Endothelial cell of umbilical vein (primary cell): ENCODE measurements at places on chromosomes 6 and 20. TPM values are rescaled to one million over a fixed set of nuclear protein-coding genes. Genes with fewer than 3 reads are reported as not detected.

GRCh38 chr20:43840382-43841070 is 74.1 kb upstream of the TOX2 start:
- no peaks in the 10 kb centered on the region for H3K27me3 ChIP-seq
- H3K4me3 ChIP-seq: no peak overlapping the region
- no peak for DNase-seq

GRCh38 chr6:25315194-25316177 is 36.3 kb downstream of the CARMIL1 start:
- no peak overlapping the region for H3K4me3 ChIP-seq
- peaks cover 11% of the 10 kb centered on the region for H3K4me1 ChIP-seq
- no peaks in the 10 kb centered on the region for H3K36me3 ChIP-seq
- no peak overlapping the region for H3K27ac ChIP-seq
- H3K27me3 ChIP-seq: no peaks in the 10 kb centered on the region

DNA sequence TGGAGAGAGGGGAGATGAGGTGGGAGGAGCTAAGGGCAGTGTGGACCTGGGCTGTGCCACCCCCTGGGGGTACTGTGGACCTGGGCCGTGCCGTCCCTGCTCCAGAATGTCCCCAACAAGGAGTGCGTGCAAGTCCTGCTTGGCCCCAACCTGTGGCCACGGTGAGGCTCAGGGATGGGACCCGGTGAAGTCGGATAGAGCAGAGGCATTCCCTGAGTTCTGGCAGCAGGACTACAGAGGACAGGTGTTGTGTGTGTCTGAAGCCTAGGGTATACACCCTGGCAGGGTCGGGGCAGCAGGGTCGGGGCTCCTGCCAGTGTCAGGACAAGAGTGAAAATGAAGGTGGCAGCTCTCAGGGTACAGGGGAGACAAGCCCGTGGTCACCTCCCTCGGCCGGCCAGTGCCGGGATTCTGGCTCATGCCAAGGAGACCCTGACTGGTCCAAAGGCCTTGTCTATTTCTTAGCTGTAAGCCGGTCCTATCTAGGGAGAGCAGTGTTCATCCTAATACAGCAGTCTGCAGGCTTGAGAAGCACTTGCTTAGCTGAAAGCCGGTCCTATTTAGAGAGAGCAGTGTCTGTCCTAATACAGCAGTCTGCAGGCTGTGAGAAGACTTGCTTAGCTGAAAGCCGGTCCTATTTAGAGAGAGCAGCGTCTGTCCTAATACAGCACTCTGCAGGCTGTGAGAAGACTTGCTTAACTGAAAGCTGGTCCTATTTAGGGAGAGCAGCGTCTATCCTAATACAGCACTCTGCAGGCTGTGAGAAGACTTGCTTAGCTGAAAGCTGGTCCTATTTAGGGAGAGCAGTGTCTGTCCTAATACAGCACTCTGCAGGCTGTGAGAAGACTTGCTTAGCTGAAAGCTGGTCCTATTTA is 95.9 kb downstream of the SMOC2 start:
- no peak overlapping the region for H3K27ac ChIP-seq
- peaks cover 5% of the 10 kb centered on the region for H3K4me1 ChIP-seq
- H3K36me3 ChIP-seq: no peaks in the 10 kb centered on the region
- no peak overlapping the region for H3K4me3 ChIP-seq
- no peak for DNase-seq

DNA sequence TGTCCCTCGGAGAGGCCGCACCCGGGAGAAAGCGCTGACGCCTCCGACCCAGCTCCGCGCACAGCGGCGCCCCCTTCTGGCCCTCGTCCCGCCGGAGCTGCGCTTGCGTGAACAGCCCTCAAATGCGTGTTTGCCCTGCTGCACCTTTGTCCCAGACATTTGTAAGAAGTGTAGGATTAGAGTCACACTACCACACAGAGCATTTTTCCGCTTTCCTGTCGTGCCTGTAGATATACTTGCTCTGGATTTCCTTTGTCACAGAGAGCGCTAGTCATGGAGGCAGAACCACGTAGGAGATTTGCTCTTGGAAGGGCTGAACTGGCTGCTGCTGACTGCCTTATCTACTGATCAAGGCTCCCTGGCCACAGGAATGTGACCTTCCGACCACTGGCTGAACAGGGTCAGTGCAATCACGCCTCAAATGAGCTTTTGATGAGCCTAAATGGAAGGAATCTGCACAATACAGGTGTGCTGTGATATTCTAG is 62.3 kb downstream of the PAX1 start:
- H3K36me3 ChIP-seq: no peaks in the 10 kb centered on the region
- no peak for DNase-seq
- no peaks in the 10 kb centered on the region for H3K27me3 ChIP-seq
- H3K4me3 ChIP-seq: no peak overlapping the region

GRCh38 chr6:168162366-168162765 is 83.4 kb upstream of the FRMD1 start:
- no peaks in the 10 kb centered on the region for H3K36me3 ChIP-seq
- no peaks in the 10 kb centered on the region for H3K4me1 ChIP-seq
- H3K27me3 ChIP-seq: no peaks in the 10 kb centered on the region
- no peak overlapping the region for H3K4me3 ChIP-seq
- no peak for DNase-seq
- H3K27ac ChIP-seq: no peak overlapping the region

DNA sequence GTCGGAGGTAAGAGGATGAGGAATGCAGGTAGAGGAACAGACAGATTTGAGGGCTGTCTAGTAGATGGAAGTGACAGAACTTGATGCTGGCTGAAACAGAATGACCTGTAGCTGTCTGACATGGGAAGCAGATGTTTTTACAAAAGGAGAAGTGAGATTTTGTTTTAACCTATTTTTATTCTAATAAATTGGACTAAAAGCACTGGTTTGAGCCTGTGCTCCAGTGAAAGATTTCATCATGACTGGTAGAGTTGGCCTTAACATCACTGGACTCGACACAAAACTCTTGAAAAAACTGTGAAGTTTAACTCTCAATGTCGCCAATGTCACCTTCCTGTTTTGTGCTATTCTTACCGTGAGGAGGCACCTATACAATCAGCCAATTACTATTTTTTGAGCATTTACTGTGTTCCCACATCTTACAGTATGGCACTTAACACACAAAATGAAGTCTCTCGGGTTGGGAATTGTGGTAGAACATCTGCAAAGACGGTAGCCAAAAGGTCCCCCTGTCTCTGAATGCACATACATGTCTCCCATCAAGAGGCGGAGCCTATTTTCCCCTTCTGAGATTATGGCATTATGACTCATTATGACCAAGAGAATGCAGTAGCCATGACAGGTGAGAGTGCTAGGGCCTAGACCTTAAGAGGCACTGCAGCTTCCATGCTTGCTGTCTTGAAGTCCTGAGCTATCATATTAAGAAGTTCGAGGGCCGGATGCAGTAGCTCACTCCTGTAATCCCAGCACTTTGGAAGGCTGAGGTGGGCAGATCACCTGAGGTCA is 93.2 kb downstream of the FOXF2 start:
- H3K4me3 ChIP-seq: no peak overlapping the region
- no peak overlapping the region for H3K27ac ChIP-seq
- H3K27me3 ChIP-seq: no peaks in the 10 kb centered on the region
- no peaks in the 10 kb centered on the region for H3K36me3 ChIP-seq

DNA sequence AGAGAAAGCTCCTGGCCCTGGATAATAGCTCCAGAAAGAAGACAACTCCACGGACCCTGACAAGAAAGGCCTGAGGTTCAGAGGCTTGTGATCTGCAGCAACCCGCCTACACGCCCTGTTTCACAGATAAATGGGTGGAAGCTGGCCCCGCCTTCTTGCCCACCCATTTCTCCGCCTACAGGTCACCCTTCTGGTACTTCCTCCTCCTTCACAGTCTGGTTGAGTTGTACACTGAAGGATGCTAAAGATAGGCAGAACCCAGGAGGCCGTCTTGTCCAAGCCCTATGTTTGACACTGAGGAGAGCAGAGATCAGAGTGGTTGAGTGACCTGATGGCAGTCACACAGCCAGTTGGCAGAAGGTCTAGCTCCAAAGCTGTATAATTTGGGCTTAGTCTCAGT is 34.2 kb upstream of the MDGA1 start:
- no peaks in the 10 kb centered on the region for H3K36me3 ChIP-seq
- no peak for DNase-seq
- no peak overlapping the region for H3K4me3 ChIP-seq
- no peaks in the 10 kb centered on the region for H3K4me1 ChIP-seq
- no peak overlapping the region for H3K27ac ChIP-seq

- H3K36me3 ChIP-seq: no peaks in the 10 kb centered on the region
- no peak for DNase-seq
- H3K4me1 ChIP-seq: no peaks in the 10 kb centered on the region
- H3K27me3 ChIP-seq: no peaks in the 10 kb centered on the region
Observed at GRCh38 chr6:69985180-69985579, 118.8 kb downstream of the COL19A1 start.

DNA sequence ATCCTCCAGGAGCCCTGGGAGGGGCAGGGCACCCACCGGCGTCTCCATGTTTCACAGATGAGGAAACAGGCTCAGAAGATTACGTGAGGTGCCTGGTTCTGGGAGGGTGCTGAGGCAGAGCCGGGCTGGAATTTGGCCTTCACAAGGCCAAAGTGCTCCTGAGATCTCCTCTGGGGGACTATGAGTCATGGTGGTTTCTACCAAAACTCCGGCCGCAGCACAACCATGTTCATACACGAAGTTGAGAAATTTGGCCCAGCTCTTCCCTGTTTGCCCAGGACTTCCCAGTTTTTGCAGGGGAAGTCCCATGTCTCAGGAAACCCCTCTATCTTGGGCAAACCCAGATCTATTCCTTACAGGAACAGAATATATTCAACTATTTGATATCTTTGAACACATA is 172.9 kb upstream of the CDYL start:
- no peaks in the 10 kb centered on the region for H3K27me3 ChIP-seq
- DNase-seq: peak; percentile 56
- peaks cover 39% of the 10 kb centered on the region for H3K4me1 ChIP-seq
- no peak overlapping the region for H3K4me3 ChIP-seq
- H3K36me3 ChIP-seq: no peaks in the 10 kb centered on the region

Gene GPLD1
- 0.53 TPM in 1 of 2 replicates, not detected in the other for total RNA-seq

Gene CASS4
- not detected in 2 replicates for total RNA-seq

Gene KCNG1
- 0.37 and 1.1 TPM in 2 replicates for total RNA-seq

Gene ECT2L
- total RNA-seq: not detected in 2 replicates
